ENCODE measurements at places on chromosomes 1 and 21.

GRCh38 chr1:59151860-59152259, 145.0 kb upstream of the FGGY start:
- no peak for DNase-seq

- DNase-seq = no peak
Observed at GRCh38 chr1:216303690-216304089, 119.6 kb downstream of the USH2A start.

DNA sequence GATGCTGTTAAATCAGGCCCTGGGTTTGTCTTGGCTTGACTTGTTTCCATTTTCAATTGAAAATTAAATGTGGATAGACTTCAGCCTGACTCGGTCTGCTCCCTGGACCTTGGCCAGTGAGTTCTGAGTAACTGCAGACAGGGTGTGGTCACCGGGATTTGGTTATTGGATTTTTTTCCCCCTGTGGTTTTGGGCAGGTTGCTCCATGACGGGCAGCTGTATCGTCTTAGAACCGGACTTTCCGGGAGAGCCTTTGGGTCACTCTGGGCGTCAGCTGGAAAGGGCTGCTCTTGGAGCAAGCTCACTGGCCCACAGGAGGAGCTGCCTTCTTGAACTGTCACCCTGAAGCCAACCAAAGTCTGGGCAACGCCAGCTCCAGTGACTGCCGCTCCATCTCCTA, 75.0 kb downstream of the CLIC6 start:
- DNase-seq = no peak

GRCh38 chr1:119715542-119715941, 3.8 kb downstream of the PHGDH start:
- DNase-seq = no peak

DNA sequence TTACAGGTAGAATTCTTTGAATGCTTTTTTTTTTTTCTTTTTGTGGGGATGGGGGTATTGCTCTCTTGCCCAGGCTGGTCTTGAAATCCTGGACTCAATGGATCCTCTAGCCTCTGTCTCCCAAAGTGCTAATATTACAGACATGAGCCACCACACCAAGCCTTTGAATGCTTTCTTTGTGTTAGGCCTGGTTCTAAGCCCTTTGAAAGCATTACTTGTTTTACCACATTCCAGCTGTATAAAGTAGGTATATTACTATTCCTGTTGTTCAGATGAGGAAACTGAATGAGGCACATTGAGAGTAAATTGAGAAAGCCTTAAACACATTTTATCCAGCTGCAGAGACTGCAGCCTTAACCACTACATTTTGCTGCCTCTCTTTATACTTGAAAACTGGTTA, 841.8 kb upstream of the ADGRL4 start:
- no peak for DNase-seq

GRCh38 chr1:161021970-161022353, 1.0 kb upstream of the F11R start:
- DNase-seq = no peak

GRCh38 chr1:223152399-223152798, 9.4 kb upstream of the TLR5 start:
- no peak for DNase-seq

DNA sequence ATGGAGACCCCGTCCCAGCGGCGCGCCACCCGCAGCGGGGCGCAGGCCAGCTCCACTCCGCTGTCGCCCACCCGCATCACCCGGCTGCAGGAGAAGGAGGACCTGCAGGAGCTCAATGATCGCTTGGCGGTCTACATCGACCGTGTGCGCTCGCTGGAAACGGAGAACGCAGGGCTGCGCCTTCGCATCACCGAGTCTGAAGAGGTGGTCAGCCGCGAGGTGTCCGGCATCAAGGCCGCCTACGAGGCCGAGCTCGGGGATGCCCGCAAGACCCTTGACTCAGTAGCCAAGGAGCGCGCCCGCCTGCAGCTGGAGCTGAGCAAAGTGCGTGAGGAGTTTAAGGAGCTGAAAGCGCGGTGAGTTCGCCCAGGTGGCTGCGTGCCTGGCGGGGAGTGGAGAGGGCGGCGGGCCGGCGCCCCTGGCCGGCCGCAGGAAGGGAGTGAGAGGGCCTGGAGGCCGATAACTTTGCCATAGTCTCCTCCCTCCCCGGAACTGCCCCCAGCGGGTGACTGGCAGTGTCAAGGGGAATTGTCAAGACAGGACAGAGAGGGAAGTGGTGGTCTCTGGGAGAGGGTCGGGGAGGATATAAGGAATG, 505 bp downstream of the LMNA start:
- no peak for DNase-seq

- DNase-seq = peak; percentile 18
Observed at GRCh38 chr1:150976879-150977694, 2.5 kb upstream of the CERS2 start.

DNA sequence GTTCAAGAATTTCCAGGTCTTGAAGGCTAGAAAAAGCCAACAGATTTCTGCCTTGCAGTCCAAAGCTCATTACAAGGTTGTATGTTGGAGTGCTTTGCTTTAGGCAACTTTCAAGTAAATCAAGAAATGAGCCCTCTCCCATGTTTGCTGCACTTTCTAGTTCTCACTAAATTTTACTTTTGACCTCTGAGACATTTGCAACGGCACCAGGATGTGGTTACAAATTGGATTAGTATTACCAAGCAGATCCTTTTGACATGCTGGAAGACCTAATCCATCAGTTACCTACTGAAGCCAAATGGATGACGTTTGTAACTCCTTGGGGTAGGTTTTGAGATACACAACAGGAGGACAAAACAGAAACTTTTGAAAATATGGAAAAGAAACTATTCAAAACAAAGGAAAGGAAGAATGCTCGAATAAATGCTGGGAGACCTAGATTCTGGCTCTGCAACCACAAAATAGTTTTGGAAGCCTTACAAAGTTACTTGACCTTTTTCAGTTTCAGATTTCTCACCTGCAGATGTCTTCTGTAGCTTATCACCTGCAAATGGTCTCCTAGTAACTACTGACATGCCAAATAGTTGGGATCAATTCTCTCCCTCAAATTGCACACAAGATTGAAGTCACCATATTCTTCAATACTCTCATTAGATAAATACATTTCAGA, 251.7 kb upstream of the ADGRL2 start:
- no peak for DNase-seq

GRCh38 chr1:55196433-55197035, 18.6 kb downstream of the USP24 start:
- DNase-seq = no peak

- DNase-seq = no peak
Observed at GRCh38 chr1:21269461-21270085, 20.7 kb downstream of the ECE1 start.

- DNase-seq = no peak
Observed at GRCh38 chr1:18531503-18531845, 50.7 kb downstream of the KLHDC7A start.

DNA sequence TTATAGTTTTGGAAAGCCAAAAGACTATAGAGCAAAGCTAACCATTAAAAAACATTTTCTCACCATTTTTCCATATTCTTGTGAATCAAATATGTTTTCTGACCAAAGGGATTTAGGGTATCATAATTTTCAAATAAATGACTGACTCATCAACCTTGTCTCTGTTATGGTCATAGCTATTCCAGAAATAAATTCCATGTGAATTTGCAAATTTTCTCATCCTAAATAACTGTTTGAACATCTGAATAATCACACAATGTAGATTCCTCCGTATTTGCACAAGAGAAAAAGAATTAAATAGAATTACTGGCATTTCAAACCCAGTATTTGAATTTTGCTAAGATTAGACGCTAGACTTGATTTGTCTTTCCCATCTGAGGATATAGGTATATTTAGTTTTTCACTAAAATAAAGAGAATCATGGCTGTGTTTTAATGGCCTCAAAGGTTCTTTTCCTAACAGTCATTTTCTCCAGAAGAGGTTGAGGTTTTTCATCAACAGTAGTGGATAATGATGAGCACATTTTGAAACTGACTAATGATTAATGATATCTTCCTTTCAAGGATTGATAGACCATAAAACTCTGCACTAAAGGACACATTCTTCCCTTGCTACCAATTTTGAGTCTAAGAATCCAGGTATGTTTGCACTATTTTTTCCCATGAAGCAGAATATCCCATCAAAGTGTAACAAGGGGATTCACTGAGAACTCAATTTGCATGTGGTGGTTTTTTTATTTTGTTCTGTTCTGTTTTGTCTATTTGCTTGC, 9.5 kb upstream of the DUSP23 start:
- DNase-seq = no peak

DNA sequence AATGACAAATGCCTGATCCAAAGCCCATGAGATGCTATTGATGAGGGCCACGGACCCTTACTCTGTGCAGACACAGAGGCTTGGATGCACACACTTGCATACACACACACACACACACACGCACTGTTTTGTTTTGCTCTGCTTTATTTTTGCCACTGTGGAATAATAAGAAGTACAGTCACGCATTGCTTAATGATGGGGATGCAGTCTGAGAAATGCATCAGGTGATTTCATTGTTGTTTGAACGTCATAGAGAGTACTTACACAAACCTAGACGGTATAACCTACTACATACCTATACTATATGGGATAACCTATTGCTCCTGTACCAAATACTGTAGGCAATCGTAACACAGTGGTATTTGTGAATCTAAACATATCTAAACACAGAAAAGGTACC, 104.4 kb downstream of the RHOU start:
- DNase-seq = no peak

- no peak for DNase-seq
Observed at GRCh38 chr1:187067160-187067559, 238.4 kb downstream of the PLA2G4A start.

DNA sequence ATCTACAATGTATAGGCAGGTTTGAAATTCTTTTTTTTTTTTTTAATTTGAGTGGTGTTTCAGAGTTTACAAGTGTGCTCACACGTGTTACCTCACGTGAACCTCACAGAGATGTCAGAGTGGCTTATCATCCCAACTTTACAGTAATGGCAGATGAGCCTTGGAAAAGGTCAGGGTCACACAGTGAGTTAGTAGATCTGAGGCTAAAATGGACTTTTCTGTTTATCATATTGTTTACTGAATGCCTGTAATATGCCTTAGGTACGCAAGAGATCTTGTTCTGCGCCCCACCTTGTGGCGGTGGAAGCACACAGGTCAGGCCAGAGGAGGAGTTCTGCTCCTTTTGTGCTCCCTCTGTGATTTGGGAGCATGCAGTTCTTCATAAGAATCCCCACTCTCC, 80.0 kb downstream of the DYRK1A start:
- no peak for DNase-seq

- DNase-seq = no peak
Observed at GRCh38 chr1:62084310-62084890, 110.2 kb upstream of the L1TD1 start.

DNA sequence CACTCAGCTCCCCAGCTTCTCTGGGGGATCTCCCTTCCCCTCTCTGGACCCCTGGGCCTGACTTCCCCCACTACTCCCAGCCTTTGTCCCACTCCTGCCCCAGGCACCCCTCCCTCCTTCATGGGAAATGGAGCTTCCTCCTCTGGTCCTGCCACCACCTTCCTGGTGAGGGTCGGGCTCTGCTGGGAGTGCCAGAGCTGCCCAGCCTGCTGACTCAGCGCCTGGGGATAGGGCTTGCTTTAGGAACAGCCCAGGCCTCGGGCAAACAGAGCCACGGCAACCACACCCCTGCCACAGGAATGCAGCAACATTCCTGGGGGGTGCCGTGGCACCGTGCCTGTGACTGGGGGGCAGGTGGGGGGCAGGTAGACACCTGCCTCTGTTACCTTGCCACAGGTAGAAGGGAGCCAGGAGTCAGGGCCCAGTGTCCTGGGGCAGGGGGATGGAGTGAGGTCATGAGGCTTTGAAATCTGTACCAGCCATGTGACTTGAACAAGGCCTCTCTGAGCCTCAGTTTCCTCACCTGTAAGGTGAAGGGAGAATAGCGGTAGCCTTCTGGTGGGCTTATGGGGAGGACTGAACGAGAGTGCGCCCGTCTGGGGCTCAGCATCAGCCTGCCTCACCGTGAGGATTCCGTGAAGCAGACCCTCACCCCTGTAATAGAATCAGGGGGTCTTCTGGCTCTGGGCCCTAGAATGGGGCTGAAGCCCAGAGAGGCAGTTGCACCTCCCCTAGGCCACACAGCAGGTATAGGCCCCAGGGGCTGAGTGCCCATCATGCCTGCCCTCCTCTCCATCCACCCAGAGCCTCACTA, 17.8 kb upstream of the EPHA2 start:
- DNase-seq = no peak

DNA sequence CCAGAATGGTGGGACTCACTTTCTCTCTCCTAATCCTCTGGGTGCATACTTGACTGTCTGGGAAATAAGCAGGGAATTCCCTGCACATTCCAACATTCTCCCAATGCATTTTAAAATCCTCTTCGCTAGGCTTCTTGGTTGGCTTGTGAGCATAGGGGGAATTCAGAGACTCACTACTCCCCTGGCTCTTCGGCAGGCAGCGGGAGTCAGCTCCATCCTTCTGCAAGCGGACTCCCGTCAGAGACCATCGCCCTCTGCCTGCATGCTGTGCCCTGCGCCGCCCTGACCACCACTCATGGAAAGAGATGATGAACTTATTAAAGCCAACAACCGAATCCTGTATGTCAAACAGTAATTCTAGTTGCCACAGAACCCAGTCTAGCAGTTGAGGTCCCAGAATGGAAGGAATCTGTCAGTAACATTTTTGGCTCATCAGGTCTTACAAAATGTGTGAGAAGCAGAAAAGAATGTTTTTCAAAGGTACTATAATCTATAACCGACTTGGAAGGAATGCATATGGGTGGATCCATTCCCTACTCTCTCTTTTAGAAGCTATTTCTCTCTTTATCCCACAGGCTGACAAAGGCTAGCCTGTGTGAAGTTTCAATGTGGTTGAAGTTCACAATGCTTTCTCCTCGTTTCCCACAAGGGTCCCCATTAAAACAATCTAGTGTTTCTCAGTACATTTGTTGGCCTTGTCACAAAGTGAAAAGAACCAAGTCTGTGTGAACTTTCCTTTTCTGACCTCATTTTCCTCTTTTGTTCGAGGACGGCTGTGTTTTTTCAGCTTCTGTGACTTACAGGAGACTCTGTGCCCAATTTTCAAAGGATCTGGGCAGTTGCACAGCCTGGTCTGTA, 119.1 kb upstream of the ADAR start:
- no peak for DNase-seq

- no peak for DNase-seq
Observed at GRCh38 chr1:187872550-187872949, 1043.8 kb downstream of the PLA2G4A start.

- no peak for DNase-seq
Observed at GRCh38 chr1:243539636-243540035, 283.8 kb downstream of the SDCCAG8 start.

- DNase-seq = no peak
Observed at GRCh38 chr1:200708769-200709168, 29.9 kb upstream of the CAMSAP2 start.

DNA sequence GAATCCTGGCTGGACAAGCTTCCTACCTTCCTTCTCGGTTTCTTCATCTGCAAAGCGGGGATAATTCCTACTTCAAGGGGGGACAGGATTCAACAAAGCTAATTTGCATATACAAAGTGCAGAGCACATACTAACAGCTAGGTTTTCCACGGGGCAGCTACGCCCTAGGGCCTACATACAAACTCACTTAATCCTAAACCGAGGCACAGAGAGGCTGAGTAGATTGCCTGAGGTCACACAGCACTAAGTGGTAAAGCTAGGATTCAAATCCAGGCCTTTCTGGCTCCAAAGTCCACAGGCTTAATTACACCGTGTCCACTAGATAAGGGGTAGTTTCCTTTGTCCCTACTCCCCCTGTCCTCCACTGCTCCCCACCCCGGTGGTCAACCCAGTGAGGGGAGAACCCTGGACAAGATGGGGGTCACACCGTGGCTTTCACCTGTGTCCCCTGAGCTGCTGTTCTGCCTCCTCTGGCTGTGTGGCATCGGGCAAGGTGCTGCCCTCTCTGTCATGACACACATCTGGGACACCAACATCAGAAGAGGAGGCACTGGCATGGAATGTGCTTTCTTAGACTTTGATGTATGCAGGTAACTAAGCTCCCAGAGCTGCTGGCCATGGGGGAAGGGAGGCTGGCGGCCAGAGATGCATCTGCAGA, 44.5 kb downstream of the TAS1R2 start:
- DNase-seq = no peak

All from activated naive CD8-positive, alpha-beta T cell treated with anti-CD3 and anti-CD28 coated beads, Interleukin-2, amount 50 U/mL, for 16 hours (primary cell).